ENCODE measurements at places on chromosomes 6 and 20. TPM values are rescaled to one million over a fixed set of nuclear protein-coding genes. Genes with fewer than 3 reads are reported as not detected.

GRCh38 chr6:155247618-155248007, 16.2 kb upstream of the CLDN20 start:
- DNase-seq, result no peak

DNA sequence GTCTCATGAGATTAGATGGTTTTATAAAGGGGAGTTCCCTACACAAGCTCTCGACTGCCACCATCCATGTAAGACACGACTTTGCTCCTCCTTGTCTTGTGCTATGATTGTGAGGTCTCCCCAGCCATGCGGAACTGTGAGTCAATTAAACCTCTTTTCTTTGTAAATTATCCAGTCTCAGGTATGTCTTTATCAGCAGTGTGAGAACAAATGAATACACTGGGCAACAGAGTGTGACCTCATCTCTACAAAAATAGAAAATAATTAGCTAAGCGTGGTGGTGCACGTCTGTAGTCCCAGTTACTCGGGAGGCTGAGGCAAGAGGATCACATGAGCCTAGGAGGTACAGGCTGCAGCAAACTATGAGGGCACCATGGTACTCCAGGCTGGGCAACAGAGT, 51.3 kb downstream of the MDN1 start:
- no peak for DNase-seq

GRCh38 chr6:2753110-2753489, 2.4 kb upstream of the MYLK4 start:
- DNase-seq, result no peak

GRCh38 chr20:13336308-13337089, 115.4 kb downstream of the ISM1 start:
- no peak for DNase-seq

- no peak for DNase-seq
These were observed 340.7 kb downstream of the LMBRD1 start for GRCh38 chr6:69456086-69456485.

DNA sequence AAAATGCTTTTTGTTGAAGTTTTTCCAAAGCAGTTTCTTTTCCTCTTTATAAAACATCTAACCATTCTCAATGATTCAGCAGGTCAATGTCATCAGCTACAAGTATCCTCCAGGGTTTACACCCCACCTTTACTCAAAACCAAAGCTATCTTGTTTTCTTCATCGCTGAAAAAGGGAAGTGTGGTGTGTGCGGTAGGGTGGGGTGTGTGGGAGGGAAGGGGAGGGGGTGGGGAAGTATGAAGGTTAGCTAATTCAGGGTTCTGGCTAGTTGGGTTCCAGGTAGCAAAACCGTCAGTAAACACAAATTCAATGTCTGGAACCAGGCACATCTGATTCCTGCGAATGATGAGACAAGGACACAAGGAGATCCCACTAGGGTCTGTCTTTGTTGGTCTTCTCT, 189.6 kb downstream of the GJA10 start:
- DNase-seq, result no peak

DNA sequence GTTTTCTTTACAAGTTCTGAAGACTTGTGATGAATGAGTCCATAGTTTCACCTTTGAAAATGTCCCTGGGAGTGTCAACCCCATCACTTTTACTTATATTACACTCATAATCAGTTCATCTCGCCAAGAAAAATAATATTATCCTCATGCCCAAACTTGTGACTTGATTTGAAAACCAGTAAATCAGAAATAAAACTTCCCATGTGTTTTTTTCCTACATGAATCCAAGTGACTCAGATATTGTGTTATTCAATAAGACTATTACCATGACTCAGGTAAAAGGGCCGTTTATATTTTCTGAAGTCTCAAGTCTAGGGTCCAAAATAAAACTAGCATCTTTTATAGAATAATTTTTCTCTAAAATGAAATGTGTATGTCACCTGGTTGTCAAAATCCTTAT, 15.8 kb upstream of the CYP24A1 start:
- no peak for DNase-seq

DNA sequence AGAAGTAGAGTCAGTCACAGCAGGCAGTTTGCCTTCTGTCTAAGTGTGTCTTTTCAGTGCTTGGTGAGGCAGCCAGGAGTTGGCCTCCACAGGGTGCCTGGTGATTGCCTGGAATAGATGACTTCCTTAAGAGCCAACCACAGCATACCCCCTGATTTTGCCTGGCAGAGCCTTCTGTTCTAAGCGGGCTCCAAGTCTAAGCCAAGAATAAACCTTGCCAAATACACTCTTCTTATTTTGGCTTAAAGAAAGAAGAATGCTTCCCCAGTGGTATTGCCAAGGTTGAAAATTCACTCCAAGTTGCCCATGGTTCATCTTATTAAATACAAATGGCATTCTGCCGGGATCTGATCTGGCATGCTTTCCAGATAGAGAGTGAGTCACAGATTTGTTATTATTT, 1424.8 kb upstream of the EYS start:
- no peak for DNase-seq

GRCh38 chr20:50445354-50446151, 64.6 kb upstream of the PTPN1 start:
- DNase-seq, result no peak

- no peak for DNase-seq
These were observed 37.9 kb upstream of the SLC23A2 start for GRCh38 chr20:5039255-5039657.

GRCh38 chr20:41011551-41012067, 17.0 kb upstream of the TOP1 start:
- no peak for DNase-seq

DNA sequence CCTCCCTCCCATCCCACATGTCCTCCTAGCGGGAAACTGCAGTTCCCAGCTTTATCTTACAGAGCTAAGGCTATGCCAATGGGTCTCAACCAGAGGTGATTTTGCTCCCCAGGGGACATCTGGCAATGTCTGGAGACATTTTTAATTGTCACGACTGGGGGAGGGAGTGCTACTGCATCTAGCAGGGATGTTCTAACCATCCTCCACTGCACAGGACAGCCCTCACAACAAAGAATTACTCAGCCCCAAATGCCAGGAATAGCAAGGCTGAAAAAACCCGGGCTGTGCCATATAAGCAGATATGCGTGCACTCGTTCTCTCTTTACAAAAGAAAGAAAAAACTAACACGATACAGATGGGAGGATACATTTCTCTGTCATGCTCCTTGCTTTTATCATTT, 8.5 kb downstream of the MRPS18A start:
- DNase-seq, result no peak

- peak; percentile 65 for DNase-seq
These were observed 44.3 kb downstream of the TPD52L1 start for GRCh38 chr6:125197795-125198269.

DNA sequence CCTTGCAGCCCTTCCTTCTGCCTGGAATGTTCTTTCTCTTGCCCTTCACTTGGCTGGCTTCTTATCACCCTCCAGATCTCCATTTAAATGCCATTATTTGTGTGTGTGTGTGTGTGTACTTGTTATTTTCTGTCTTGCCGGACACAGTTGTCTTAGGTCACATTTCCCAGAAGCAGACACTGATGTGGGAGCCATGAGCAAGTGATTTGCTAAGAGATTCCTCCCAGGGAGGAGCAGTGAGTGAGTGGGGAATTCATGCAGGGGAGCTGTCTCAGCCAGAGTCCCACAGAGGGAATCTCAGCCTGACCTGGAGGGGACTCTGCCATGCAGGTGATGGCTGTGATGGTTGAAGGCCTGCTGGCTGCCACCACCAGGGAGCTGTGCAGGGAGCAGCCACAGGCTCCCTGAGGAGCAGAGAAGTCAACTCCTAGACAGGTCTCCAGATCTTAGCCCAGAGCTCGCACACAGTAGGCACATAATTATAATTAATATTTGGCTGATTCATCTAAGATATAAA, 96.5 kb downstream of the SYNDIG1 start:
- DNase-seq, result no peak

Gene CST7
- total RNA-seq, result 1.3 TPM

Gene MTFR2
- total RNA-seq, result 0.50 TPM
